ENCODE measurements at places on chromosomes 1 and 21. TPM values are rescaled to one million over a fixed set of nuclear protein-coding genes. Genes with fewer than 3 reads are reported as not detected.

- DNase-seq, result no peak
Observed at GRCh38 chr1:181204530-181204929, 116.0 kb downstream of the IER5 start.

- no peak for DNase-seq
Observed at GRCh38 chr1:15222653-15223303, 24.2 kb upstream of the FHAD1 start.

DNA sequence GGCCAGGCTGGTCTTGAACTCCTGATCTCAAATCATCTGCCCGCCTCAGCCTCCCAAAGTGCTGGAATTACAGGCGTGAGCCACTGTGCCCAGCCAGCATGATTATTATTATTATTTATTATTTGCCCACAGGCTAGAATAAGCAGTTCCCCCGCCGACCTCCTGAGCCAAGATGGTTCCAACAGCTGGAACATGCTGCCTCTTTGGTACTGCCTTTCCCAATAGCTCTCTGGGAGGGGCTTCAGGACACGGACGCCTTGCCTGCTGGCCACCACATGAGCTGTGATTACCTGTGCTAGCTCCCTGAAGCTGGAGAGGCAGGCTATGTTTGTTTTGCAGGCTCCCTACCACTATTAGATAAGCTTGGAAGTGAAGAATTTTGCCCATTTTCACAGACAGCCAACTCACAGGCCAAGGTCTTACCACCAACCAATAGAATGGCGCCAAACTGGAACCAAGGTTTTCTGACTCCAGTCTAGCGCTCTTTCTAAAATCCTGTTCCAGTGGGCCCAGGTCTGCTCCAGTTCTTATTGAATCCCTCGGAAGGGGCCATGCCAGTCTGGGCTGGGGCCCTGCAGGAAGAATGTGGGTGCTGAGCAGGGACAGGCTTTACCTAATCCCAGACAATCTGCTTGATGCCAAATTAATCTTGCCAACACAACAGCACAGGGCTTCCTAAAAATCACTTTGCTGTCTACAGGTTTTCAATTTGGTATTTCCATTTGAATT, 2.1 kb upstream of the GPR61 start:
- DNase-seq, result no peak

DNA sequence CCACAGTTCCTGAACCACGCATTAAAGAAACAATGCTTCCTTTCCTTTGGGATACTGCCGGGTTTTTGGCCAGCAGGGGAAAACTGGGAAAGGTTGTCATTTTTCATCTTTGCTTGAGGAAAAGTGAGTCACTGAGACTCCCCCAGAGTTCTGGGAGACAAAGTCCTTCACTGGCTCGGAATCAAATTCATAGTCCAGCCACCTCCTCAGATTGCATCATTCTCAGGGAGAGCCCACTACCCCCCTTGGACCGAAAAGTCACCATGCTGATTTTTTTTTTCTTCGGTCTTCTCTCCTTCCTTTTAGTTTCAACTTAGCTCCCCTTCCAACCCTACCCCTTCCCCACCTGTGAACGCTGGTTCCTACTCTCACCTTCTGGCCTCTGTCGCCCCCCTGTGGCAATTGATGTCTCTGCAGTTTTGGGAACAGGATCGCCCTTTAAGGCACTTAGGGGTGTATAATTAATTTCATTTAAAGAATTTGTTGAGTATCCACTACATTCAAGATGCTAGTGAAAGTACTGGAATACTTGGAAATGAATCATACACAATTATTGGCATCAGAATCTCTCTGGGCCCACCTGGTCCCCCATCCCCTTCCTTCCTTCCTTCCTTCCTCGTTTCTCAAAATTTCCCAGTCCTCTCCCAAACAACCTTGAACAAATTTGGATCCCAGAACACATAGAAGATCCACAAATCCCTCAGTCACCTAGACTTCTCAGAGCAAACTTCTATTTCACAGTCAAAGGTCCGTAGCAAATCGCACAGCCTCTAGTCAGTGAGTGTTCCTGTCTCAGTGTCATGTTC, 6.9 kb downstream of the ACKR1 start:
- DNase-seq, result peak; percentile 23

- DNase-seq, result no peak
Observed at GRCh38 chr1:87220993-87221392, 107.7 kb upstream of the LMO4 start.

DNA sequence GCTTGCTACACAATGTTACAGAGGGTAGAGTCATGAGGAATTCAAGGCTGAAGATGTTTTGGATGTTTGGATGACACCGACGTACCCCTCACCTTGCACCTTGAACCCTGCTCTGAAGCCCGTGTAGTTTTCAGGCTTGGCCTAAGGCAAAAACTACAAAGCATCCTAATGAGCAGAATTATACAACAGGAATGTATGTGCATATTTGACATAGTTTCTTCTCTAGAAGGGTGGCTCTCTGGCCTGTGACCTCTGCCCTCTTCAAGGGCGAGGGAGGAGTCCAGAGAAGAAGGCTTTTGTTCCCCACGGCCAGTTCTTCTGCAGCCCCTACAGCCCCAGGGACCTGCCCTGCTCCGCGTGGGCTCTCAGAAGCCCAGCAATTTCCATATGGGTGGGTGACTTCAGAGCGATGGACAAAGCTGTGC, 43.3 kb downstream of the L1TD1 start:
- DNase-seq, result no peak

DNA sequence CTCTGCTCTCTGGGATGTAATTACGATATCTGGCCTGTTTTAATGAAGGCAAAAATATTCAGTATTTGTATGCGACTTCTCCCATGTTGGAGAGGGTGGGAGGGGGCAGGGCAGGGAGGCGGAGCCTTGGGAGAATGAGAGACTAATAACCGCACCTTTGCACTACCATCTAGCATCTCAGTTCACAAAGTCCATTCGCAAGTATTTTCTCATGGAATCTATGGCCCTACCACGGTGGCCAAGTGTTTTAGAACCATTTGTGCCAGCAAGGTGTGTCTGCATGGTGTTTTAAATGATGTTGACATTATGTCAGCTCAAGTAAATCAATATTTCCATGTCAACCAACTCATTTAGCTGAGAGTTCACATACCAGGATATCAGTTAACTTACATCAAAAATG, 14.3 kb upstream of the BLACAT1 start:
- DNase-seq, result no peak

DNA sequence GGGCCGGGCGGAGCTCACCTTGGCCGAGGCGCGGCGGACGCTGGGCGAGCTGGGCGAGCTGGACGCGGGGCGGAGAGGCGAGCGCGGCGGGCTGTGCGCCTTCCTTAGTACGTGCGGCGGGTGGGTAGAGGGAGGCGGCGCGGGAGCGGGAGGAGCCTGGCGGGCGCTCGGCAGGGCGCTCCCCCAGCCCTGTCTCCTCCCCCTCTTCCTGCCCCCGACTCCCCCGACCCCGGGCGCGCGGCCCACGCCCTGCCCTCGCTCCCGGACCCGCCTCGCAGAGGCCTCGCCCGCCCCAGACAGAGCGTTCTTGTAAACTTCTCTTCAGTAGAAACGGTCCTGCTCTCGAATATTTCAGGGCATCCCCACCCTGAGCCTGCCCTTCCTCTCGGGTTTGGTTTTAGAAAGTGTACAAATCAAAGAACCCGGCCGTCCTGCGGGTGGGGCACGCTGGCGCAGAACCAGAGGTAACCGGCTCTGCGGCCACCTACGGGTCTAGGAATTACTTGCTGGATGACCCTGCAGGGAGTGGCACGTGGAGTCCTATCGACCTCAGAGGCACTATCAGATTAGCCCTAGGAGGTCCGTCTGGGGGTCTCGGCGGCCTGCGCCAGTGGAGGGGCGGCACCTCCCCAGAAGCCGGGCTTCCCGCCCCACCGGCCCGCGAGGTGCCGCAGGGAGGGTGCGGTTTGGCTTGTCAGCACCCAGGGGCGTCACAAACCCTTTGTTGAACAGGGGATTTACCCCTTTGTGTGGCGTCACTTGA, at the start of gene S100A10:
Gene S100A10, minus strand, starts transcription at position 126 of the 763 bp plus-strand sequence. CDS start 7,629 bp downstream, outside the sequence.
- peak; percentile 88 for DNase-seq

GRCh38 chr21:43297989-43298388, 128.9 kb downstream of the SIK1 start:
- DNase-seq, result no peak

DNA sequence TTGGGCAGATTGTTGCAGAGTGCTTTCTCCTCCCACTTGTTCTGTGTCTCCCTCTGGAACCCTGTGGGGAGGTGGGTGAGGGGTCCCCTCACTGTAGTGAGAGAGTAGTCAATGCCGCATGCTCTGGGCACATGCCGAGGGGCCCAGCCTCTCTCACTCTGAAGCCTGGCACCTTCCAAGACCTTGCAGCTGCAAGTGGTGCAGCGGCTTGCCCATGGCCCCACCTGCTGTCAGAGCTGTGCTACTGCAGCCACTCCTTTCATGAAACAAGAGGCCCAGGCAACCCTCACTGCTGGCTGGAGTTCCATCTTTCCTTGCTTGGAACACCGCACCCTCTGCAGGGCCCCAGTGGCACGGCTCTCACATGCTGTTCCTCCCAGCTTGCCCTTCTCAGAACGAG, 58.4 kb upstream of the COL6A1 start:
- DNase-seq, result peak; percentile 74

- no peak for DNase-seq
Observed at GRCh38 chr1:76865696-76866286, 1.5 kb upstream of the ST6GALNAC5 start.

DNA sequence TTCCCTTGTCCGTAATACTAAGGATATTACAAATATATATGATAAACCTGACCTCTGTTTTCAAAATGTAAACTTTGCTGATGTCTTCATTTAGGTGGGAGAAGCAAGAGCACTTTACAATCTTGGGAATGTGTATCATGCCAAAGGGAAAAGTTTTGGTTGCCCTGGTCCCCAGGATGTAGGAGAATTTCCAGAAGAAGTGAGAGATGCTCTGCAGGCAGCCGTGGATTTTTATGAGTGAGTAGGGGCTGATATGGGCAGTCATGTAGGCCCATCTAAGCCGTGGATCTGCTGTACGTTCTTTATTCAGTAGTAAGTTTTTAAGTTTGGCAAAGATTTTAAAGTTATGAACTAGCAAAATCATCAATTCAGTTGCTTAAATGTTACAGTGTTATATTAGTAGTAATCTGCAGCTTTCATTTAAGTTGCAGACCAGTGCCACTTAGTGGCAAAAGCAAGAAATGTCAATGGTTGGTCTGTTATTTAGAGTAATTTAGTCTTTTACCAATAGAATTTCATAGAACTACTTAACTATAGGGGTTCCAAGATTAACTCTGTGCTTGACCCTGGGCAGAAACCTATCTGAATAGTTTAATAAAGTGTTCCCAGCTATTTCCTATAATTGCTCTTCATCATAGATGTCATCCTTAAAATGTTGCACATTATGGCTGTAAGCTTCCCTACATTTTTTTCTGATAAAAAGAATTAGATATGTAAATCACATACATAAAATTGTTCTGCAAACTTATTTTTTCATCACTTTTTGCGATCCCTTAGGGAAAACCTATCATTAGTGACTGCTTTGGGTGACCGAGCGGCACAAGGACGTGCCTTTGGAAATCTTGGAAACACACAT, 21.3 kb downstream of the GPSM2 start:
- no peak for DNase-seq

DNA sequence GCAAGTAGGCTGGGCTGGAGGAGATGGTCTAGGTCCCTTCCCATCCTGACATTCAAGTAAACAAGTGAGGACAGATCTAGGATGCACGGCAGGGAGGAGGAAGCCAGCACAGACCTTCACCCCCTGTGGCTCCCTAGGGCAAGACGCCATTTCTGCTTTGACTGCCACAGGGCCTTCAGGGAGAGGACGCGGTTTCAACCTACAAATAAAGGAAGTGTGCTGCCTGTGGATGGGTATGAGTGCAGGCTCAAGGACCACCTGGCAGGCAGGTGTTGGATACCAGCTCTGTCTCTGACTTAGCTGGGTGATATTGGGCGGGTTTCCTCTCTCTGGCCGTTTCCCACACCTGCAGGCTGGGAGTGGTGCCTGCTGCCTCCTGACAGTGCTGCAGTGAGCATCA, 16.2 kb downstream of the SLC2A1 start:
- no peak for DNase-seq

Gene TRIM62
- 2.1 TPM for total RNA-seq

Gene FOXD3
- total RNA-seq, result 0.66 TPM

Gene TMEM35B
- total RNA-seq, result 13.1 TPM

Gene OR2T2
- not detected for total RNA-seq

Gene BTG3
- 5.0 TPM for total RNA-seq

Gene GABRD
- 0.44 TPM for total RNA-seq
